ENCODE measurements at places on chromosomes 12 and 14.

- no peak for DNase-seq
Measured at GRCh38 chr14:69087061-69087461, 65.9 kb downstream of the DCAF5 start.

DNA sequence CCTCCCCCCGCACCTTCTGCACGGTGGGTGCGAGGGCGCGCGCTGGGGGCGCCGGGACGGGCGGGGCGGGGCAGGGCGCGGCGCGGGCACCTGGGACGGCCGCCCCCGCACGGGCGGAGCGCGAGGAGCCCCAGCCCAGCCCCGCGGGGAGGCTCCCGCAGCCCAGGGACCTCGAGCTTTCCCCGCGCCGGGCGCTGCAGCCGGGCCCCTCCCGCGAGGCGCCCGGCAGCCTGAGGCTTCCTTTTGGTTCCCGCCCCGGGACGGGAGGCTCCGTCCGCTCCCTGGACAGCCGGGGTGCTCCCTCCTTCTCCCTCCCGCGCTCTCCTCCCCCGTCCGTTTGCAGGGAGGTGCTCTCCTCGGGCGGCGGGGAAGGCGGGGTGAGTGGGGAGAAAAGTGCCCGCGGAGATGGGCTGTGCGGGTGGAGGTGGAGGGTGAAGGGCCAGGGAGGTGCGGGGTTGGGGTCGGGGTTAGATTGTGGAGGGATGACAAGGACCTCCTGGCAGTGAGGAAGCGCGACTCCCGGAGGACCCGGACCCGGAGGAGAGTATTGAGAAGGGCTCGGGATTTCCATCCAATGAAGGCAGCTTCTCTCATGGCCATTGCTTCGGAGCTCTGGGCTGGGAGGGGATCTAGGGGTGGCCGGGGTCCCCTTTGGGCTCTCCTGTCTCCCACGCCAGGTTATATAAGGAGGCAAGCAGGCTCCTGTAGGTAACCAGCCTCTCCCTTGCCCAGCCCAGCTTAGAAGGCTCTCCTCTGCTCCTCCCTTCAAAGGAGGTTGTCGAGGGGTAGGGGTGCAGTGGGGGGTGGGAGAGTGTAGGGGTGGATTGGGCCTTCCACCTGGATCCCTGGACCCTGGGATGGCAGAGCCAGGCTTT lies 645 bp downstream of the JDP2 start:
- no peak for DNase-seq

DNA sequence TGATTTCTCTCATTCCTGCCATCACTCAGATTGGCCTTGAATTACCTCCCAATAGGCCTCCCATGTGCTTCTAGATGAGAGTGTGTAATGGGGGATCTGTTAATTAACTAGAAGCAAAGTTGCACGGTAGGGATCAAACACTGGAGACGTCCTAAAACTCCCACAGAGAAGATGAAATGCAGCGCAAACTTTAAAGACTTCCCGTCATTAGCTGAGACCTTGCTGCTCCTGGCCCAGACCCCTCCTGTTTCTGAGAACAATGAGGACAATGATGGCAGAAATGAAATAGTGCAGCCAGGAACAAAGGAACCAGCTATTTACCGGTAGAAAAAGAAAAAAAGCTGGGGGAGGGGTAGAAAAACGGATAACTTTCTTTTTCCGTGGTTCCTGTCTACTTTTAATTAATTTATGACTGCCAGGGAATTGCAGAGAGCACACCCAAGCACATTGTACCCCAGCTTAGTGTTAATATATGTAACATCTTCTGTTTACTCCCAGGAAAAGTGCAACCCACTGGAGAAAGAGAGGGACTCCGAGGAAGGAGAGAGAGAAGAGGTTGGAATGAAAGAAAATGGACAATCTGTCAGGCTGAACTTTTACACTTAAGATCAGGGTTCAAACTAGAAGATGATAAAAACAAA lies 280.7 kb upstream of the SOX5 start:
- no peak for DNase-seq

DNA sequence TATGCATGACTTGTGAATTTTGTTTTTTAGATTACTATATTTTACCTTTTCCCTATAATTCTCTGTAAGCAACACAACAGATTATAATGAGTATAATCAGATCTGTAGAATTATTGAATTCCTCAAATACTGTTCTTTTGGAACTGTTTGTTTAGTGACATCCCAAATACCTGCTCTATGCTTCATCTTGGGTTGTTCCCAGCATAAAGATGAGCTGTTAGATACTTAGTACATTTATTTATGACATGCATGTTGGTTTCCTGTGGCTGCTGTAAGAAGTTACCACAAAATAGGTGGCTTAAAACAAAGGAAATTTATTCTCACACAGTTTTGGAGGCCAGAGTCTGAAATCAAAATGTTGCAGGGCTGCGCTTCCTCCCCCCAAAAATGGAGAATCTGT lies 78.4 kb downstream of the PTPRR start:
- no peak for DNase-seq

DNA sequence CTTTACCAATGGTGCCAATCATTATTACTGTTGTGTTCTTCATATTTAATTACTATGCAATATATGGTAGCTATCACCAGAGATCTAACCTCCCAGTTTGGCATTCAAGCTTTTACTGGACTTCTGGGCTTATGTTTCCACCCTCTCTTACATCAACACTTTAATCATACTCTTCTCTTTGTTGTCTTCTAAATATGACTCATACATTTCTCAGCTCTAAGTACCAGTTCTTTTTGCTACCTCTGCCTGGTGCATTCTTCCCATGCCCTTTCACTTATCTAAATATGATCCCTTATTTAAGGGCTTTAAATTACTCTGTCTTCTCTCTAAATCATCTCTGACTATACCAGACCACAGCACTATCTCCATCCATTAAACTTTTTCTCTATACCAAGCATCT lies 246.1 kb upstream of the CCDC196 start:
- no peak for DNase-seq

GRCh38 chr12:132507656-132508490 lies 17.9 kb downstream of the FBRSL1 start:
- no peak for DNase-seq

GRCh38 chr12:122394626-122395194 lies 27.8 kb downstream of the CLIP1 start:
- no peak for DNase-seq

DNA sequence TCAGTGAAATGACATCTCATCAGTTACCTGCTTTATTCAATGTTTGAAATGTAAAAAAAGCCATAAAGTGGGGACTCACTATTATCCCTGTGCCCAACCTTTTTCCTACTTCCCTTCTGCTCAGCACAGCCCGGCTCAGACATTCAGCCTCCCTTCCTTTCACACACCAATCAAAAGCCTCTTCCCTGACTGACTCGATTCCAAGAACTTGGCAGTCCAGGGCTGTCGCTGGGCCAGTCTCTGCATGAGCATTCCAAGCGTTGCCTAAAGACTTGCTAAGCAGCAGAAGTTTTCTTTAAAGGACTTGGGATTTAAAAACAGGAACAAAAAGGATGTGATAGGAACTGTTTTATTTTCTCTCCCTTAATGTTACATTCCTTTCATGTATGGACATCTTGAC lies 22.7 kb downstream of the ITPR2 start:
- DNase-seq = no peak

DNA sequence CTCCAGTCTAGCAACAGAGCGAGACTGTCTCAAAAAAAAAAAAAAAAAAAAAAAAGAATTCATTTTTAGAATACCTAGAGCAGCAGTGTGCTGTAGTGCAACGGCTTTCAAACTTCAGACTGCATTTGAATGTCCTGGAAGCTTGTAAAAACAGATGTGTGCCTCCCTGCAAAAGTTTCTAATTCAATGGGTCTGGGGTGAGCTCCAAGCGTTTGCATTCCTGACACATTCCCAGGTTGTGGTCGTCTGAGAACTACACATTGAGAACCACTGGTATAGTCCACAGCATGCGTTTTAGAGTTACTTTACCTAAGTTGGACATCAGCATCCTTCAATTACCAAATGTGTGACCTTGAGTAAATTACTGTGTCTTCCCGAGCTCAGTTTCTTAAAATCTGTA lies 816.8 kb downstream of the NRXN3 start:
- no peak for DNase-seq

DNA sequence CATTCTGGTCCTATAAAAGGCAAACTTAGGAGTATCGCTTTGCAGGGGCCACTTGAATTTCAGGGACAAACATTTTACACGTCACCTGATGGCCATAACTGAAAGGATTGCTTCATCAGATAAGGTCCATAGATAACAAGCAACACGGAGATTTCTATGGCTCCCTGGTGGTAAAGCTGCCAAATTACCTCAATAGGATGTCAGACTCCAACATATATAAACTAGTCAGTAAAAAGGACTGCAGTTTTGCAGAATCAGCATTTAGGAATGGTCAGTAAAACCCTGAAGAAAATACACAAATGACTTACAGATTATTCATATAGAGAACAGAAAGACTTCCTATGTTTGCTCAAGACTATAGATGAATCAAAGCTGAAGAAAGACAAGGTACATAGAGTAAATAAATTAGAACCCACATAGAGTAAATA lies 66.1 kb upstream of the GRIP1 start:
- DNase-seq = no peak

- DNase-seq = no peak
Measured at GRCh38 chr14:101176535-101177205, 273.1 kb upstream of the RTL1 start.

DNA sequence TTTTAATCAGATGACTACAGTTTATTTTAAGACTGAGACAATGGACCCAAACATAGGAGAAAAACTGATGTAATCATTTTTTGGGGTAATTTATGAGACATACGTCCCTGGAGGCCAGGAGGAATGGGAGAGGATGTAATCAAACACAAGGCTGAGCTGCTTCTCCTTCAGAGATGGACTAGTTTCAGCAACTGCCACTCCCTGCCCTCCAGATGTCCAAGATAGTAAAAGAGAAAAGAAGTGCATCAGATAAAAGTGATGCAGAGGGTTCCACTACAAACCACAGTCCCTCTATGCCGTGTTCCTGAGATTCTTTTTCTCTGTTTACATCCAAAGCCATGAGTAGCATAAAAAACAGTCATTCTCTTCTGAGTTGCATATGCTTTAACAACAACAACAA lies 101.1 kb downstream of the DACT1 start:
- DNase-seq = no peak

DNA sequence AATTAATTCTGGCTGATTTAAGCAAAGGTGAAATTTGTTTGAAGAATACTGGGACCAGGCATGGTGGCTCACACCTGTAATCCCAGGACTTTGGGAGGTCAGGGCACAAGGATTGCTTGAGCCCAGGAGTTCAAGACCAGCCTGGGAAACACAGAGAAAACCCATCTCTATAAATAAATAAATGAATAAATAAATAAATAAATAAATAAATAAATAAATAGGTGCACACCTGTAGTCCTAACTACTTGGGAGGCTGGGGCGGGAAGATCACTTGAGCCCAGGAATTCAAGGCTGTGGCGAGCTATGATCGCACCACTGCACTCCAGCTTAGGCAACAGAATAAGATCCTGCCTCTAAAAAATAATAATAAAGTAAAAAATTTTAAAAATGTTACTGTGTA lies 4.4 kb upstream of the C14orf39 start:
- DNase-seq = no peak
